AG10803 (cell line): ENCODE measurements at places on chromosomes 6 and 20.

DNA sequence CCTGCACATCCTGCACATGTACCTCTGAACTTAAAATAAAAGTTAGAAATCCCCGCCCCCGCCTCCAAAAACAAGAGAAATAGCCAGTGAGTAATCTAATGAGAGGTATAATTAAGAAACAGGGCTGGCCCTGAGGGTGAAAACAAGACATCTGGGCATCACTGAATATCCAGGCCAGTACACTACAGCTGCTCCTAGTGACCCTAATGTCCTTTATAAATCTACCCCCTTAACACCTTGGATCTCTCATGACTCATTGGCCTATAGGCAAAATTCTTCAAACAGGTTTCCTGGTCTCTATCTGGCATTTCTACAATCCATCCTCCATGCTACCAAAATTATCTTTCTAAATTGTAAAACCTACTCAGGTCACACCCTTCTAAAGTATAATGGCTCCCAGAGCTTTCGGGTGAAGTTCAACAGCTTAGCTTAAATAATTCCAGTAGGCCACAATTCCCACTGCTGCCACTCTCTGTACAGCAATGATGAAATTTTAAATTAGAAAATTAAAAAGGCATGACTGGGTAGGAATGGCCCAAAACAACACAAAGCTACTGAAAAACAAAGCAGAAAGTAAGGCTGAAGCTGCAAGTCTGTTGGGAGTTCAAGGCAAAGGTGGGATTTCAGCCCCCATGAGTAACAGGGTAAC lies 260.9 kb downstream of the GMDS start:
- no peak for DNase-seq

GRCh38 chr6:228881-229651 lies 63.2 kb upstream of the DUSP22 start:
- no peak for DNase-seq

DNA sequence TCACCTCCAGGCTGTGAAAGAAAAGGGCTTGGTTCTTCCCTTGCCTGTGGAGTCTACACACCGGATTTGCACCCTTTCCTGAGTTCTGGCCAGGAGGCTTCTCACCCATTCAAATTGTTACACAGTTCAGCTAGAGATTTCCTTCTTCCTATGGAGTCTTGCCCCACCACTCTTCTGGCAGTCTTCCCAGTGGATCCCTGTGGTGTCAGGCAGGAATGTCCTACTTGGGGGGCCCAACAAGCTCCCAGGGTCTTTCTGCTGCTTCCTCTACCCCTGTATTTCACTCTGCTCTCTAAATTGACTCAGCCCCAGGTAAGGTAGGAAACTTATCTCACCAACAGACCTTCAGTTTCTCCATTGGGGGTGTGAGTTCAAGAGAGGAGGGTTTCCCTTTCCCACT lies 14.0 kb upstream of the CST9L start:
- DNase-seq: no peak

DNA sequence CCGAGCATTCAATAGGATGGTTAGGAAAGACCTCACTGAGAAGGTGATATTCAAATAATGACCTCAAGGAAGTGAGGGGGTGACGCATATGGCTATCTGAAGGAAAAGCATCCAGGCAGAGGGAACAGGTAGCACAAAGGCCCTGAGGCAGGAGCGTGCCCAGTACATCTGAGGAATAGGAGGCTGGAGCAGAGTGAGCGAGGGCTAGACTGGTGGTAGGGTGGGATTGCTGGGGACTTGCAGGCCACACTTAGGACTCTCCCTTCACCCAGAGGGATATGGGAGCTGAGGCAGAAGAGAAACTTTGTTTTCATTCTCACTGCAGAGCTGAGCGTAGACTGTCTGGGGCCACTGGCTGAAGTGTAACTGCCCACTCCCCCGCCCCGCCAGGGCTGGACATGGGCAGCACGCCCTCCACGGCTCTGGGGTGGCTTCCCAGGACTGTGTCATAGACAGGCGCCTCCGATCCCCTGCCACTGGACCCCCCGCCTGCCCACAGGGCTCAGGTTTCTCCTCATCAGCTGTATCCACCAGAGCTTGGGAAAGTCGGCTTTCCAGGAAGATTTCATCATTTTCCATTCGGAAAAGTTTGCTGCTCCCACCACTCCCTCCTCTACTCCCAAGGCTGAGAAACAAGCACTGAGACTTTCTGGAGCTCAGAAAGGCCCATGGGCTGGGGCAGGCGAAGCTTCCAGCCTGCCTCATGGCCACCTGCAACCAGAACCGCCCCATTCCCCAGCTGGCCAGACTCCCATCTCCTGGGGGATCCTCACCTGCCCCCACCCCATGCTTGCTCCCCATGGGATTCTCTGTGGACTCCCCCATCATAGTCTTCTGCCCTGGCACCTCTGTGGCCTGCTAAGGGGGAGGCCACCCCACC lies 142.6 kb downstream of the MRPL14 start:
- DNase-seq: no peak

GRCh38 chr20:51667002-51667408 lies 101.2 kb downstream of the ATP9A start:
- DNase-seq: no peak
